ENCODE measurements at places on chromosomes 1 and 21. TPM values are rescaled to one million over a fixed set of nuclear protein-coding genes. Genes with fewer than 3 reads are reported as not detected.

Gene PRAMEF11
- not detected for total RNA-seq

Gene RAP1GAP
- total RNA-seq: 0.17 TPM

Gene TSACC
- total RNA-seq: 0.89 TPM

Gene AMIGO1
- 7.6 TPM for total RNA-seq

Gene RAB25
- total RNA-seq: 0.50 TPM

Gene RAB42
- total RNA-seq: not detected

Gene YIPF1
- total RNA-seq: 16.3 TPM

DNA sequence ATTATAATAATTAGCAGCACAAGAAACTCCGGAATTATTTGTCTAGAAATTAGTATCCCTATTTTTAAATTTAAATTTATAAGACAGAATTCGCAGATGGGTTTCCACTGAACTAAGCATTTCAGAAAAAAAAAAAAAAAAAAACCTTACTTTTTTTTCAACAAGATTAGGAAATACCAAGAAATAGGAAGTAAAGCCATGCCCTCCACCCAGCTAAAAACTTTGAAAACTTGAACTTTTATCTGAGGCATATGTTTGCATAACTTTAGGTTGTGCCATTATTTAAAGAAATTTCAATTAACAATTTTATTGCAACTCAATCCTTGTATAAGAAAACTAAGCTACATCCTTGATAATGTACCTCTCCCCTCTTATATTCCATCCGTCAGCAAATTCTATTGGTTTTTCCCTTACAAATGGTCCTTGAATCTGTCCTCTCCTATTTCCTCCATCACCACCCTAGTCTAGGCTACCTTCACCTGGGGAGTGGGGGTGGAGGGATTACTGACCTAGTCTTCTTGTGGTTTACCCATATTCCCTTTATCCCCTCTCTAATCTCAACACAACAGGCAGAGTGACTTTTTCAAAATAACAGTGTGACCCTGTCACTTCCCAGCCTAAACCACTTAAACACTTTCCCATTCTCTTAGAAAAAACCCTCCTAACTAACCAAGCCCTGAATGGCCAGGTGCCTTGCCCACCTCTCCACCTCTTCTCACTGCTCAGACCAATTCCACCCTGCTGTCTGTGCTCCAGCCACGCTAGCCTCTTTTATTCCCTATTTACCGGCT is 1.4 kb upstream of the EVI5 start:
- peaks cover 3% of the 10 kb centered on the region for H3K36me3 ChIP-seq
- H3K27me3 ChIP-seq: peaks cover 70% of the 10 kb centered on the region
- no peak overlapping the region for H3K4me3 ChIP-seq
- H3K4me1 ChIP-seq: peaks cover 16% of the 10 kb centered on the region

DNA sequence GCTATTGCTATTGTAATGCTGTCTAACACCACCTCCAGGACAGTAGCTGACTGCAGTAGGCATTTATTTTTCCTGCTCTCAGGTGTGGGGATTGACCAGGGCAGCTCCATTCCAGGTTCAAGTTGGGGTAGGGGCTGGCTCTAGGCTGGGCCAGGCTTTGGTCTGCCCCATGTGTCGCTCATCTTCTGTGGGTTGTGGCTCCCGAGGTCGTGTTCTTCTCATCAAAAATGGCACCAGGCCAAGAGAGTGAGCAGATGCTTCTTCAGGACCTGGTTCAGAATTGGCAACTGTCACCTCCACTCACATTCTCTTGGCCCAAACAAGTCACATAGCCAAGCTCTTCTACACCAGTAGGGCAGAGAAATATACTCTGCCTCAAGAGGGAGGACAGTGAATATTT is 133.7 kb downstream of the PTPRU start:
- no peak overlapping the region for H3K4me3 ChIP-seq
- H3K36me3 ChIP-seq: no peaks in the 10 kb centered on the region
- H3K27ac ChIP-seq: no peak overlapping the region
- H3K27me3 ChIP-seq: peaks cover 24% of the 10 kb centered on the region
- no peaks in the 10 kb centered on the region for H3K4me1 ChIP-seq
- DNase-seq: no peak
